CD4-positive, alpha-beta T cell treated with Interleukin-6 for 4 hours (primary cell): ENCODE measurements at places on chromosomes 2 and 18.

DNA sequence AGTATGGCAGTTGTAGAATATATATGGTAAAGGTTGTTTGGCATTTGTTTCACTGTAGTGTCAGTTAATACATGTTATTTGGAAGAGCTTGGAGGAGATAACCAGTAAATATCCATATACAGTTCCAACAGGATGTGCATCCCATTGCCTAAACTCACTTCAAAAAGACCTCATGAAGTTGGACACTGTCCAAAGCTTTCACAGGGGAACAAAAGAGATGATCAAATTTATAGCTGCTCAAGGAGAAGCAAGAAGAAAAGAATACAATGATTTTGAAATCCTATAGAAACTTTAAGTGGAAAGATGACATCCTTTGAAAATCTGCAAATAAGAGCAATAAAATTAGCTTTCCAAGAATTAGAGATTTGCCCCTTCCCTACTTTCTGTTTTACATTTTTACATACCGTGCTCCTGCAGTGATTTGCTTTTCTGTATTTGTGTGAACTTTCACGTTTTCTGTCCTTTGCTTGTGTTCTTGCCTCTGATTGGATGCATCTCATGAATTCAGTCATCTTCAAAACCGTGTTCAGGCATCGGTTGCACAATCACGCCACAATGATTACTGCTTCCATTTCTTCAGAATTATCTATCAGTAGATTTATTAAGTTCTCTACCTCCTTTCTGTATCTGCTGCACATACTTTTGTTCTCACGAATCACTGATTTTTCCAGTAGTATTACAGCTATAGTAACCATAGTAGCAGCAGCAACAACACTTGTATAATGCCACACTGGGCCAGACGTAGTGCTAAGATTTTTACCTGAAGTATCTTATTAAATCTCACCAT, 83.8 kb downstream of the PARD3B start:
- DNase-seq: no peak

GRCh38 chr2:218086478-218086877, 17.4 kb downstream of the RUFY4 start:
- no peak for DNase-seq

DNA sequence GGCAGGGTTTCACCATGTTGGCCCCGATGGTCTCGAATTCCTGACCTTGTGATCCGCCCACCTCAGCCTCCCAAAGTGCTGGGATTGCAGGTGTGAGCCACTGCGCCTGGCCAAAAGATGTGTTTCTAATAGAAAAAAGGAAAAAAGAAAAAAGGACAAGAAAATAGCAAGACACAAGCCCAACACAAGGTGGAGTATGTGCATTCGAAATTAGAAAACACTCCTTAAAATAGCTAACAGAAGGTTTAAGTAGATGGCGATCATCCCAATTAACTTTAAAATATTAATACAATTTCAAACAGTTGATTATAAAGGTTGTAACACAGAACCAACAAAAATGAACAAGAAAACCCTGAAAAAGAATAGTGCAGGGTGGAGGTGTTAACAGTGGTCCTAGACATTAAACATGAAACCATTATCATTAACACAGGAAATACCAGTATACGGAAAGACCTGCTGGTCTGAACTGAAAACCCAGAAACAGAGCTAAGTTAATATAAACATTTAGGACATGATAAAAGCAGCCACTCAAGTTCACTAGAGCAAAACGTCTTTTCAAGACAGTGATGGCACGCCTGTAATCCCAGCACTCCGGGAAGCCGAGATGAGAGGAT, 57.9 kb downstream of the HDLBP start:
- DNase-seq: no peak

GRCh38 chr2:8599421-8600242, 82.2 kb upstream of the ID2 start:
- no peak for DNase-seq

GRCh38 chr2:238921259-238921658, 73.4 kb downstream of the TWIST2 start:
- no peak for DNase-seq

GRCh38 chr2:225002656-225003045, 39.6 kb downstream of the DOCK10 start:
- peak; percentile 57 for DNase-seq

GRCh38 chr2:222912117-222912516, 51.3 kb downstream of the ACSL3 start:
- DNase-seq: no peak

DNA sequence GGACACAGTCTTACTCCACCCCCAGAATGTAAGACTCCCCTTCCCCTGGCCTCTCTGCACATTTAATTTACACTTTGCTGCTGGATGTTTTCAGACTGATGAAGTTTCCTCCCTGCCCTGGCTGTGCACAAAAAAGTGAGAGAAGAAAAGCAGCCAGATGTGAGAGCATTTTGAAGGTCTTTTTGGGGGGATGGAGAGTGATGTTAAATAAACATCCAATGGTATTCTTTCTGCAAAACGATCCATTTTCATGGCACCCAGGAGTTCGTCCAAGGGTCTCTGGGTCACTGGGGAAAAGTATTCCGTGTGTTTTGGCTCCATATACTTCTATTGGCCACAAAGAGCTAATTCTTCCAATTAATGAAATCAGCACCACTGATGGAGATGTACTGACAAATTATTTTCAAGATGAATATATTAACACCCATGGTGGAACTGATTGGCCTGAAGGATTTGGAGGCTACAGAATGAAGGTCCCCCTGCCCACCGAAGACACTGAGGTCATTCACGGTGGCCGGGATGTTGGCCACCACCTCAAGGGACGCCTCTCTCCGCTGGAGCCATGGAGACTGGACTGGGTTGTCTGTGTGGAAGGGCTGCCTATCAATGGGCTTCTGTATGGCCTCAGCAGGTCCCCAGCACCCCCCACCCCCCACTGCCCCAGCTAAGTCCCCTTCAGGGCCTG, 107.6 kb upstream of the PKDCC start:
- no peak for DNase-seq

DNA sequence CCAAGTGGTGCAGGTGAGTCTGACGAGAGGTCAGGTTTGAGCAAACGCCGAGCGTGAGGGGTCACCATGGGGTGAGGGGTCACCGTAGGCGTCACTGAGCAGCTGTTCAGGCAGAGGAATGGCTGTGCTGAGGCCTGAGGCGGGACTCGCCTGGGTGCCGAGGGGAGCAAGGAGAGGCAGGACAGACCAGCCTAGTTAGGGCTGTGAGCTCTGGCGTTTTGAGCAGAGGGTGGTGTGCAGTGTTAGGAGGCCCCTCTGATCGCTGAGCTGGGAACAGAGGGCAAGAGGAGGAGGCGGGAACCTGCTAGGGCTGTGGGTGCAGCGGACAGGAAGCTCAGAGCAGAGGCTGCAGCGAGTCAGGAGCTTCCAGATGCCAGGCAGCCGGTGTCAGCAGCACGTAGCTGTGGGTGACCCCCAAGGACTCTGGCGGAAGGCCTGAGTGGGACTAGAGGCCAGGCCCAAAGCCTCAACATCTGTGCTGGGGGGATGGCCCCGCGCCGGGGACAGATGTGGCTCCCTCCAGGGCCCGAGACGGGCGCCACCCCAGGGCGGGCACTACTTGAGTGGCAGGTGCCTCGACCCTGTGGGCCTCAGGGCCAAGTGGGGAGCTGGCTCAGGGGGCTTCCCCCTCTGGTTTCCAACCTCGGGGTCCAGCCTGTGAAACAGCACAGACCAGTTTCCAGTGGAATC, 55.7 kb downstream of the KCNG2 start:
- no peak for DNase-seq

- no peak for DNase-seq
Observed at GRCh38 chr2:109059474-109060165, 69.4 kb upstream of the SH3RF3 start.

DNA sequence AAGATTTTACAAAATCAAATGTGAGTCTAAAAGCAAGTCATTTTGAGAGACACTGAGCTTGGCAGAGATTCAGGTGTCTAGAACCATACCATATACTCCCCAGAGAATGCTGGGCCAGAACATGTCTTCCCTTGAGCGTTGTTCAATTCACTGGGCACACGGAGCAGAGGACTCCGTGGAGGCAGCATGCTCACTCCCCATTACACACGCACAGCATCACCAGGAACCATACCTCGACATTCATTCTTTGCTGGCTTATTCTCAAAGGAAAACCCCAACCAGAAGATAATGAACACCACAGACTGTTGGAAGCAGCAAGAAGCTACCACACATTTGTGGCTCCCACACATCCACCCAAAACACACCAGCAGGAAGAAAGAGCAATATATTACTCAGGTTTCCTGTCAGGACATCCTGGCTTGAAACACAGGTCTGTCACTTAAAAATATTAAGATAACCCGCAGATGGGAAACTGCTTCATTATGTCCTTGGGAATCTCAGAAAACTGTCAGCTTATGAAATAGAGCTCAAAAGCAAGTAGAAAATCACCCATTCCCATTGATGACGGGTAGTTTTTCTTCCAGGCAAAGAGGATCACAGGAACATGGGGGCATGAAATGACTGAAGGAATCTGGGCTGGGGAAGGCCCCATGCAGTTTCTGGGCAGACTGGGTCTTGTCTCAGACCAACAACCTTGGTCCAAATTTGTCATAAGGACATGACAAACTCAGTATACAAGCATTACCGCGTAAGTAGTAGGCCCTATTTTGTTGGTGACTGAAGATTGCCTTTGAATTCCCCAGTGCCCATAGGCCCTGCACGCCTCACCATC, 46.4 kb downstream of the PCBP1 start:
- peak; percentile 57 for DNase-seq

- no peak for DNase-seq
Observed at GRCh38 chr2:33134791-33135560, 188.2 kb downstream of the LTBP1 start.

DNA sequence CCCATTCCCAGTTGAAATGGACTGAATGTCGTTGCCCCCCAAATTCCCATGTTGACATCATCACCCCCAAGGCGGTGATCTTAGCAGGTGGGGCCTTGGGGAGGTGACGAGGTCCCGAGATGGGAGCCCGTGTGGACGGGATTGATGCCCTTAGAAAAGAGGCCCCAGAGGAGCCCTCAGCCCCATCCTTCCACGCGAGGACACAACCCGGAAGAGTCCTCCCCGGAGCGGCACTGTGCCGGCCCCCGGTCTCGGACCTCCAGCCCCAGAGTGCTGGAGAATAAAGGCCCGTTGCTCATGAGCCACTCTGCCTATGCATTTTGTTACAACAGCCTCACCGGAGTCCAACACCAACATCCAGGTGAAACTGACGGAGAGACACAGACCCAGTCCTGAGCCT, 30.4 kb upstream of the SALL3 start:
- DNase-seq: no peak

DNA sequence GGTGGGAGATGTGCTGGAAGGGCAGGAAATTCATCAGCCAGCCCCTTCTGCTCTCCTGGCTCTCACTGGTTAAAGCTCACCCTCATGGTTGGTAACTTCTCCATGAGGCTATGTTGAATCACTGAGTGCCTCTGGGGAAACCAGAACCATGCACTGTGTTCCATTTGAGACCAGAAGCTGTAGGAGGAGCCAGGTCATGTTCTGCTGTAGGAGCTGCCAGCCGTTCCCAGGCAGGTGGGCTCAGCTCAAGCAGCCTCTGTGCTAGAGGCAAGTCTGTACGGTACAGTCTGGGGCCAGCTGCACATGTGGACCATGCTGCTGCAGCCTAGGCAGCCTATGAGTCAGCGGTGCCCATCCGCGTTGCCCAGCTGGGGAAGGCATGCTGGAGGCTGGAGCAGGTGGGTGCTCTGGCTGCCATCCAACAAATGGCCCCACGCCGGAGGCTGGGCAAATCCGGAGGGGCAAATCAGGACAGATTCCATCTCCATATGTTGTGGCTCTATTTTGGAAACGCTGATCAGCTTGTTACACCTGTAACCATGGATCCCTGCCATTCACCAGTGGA, 22.0 kb upstream of the KCNF1 start:
- no peak for DNase-seq

DNA sequence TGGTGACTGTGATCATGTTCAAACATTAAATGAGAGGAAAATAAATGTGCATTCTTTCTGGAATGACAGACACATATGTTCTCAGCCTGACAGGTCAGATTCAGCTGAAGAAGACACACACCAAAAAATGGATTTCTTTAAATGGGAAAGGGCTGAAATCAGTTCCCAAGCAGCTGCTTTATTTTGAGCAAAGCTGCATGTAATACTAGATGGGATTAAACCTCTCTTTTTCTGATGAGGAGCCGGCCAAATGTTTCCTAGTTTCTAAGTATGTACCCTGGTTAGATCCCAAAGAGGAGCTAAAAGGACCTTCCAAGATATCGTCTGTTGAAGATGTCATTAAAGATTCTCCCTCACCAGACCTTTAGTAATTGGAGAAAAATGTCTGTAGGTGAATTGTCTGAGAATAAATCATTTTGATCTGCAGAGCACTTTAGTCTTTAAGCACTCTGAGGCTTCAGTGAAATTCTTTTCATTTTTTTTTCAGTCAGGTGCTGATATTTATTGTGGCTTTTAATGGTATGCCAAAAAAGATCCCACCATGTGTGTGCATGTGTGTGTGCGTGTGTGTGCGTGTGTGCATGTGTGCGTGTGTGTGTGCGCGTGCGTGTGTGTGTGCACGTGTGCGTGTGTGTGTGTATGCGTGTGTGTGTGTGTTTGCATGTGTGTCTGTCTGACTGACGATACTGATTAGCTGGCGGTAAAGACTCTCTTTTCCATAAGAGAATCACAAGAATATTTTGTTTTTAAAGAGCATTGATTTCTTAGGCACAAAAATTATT, 175.8 kb downstream of the IRS1 start:
- DNase-seq: no peak

- no peak for DNase-seq
Observed at GRCh38 chr2:15092691-15093090, 460.2 kb downstream of the LRATD1 start.

DNA sequence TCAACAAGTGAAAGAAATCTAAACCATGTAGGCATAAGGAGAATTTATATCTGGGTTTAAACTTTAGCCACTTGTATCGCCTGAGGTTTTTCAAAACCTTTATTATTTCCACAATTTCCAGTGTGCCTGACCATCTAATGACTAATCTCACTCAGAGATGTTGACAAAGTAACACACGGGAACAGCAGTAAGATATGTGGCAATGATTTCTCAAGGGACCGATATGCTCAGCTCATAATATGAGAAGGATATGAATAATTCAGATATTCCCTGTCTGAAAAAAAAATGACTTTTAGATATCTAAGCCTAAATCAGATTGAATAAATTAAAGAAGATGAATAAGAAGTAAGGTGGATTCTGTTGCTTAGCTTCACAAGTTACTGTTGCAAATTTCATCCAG, 43.5 kb downstream of the TMEM163 start:
- DNase-seq: no peak

- DNase-seq: no peak
Observed at GRCh38 chr2:62968668-62969067, 82.0 kb upstream of the OTX1 start.

GRCh38 chr2:6224267-6224666, 532.1 kb downstream of the SOX11 start:
- DNase-seq: no peak

- DNase-seq: peak; percentile 65
Observed at GRCh38 chr2:38947241-38948239, 57.9 kb downstream of the ARHGEF33 start.

- no peak for DNase-seq
Observed at GRCh38 chr2:186623084-186623483, 33.2 kb downstream of the ITGAV start.
